ENCODE measurements at places on chromosomes 2 and 18.
A peak's percentile ranks its signal among the peaks of the same experiment; 100 is the strongest.

- no peak for DNase-seq
These were observed 193.2 kb downstream of the CDH2 start for GRCh38 chr18:27983780-27984179.

GRCh38 chr2:19036091-19036490 lies 322.3 kb downstream of the OSR1 start:
- DNase-seq = no peak

GRCh38 chr2:127400533-127400896 lies 12.7 kb upstream of the MAP3K2 start:
- DNase-seq = no peak

- DNase-seq = peak; percentile 84
These were observed 35.4 kb upstream of the HNMT start for GRCh38 chr2:137928547-137929518.

DNA sequence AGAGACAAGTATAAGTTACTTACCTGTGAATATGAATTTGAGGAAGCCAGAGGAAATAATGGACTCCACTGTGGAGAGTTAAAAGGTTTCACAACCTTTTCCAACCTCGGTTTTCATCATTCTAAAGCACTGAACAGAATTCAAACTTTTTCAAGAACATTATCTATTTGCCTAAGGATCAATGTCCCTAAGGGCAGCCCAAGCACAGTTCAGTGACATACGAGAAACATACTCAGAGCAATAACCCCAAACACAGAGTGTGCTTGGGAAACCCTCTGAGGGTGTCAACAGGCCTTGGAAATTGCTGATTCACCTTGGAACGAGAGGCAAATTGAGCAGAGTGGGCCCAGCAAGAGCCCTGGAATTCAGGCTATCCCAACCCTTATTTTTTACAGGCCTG lies at the start of gene ABCB11:
ABCB11 (minus strand) TSS at position 123 of the 400 bp plus-strand sequence. CDS start 13,199 bp downstream, outside the sequence.
- DNase-seq = no peak

GRCh38 chr18:1002653-1003178 lies 98.0 kb downstream of the ADCYAP1 start:
- peak; percentile 93 for DNase-seq

DNA sequence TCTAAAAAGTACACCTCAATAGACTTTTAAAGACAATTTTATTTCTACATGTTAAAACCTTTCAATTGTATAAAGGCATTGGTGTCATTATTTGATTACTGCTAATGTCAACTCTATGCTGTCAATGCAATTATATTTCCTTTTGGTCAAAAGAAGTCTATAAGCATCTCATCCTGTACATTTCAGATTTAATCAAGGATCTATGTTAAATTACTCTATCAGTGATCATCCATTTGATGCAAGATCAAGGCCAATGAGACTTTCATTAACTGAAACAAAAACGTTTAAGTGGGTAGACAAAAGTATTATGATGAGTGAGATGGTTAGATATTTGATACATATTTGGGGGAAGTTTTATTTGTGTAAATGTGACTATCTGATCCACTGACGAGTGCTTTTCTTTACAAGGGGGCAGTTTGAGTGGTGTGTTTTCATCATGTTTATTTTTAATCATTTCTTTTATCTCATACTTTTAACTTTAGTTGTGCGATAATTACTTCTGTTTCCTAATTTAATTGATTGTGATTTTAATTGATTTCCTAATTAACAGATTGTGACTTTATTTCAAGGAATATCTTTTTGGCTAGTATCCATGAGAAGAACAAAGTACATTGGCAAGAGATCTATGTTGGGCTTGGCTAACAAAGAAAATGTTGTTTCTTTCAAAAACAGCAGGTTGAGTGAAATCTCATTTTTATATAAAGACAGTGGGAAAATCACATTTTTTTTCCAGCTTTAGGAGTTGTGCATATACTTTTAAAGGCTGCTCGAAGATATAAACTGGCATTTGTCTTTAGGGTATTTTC lies 1.1 kb downstream of the ARHGAP28 start:
- no peak for DNase-seq

- DNase-seq = no peak
These were observed 276.7 kb downstream of the CALCRL start for GRCh38 chr2:187171318-187171717.

DNA sequence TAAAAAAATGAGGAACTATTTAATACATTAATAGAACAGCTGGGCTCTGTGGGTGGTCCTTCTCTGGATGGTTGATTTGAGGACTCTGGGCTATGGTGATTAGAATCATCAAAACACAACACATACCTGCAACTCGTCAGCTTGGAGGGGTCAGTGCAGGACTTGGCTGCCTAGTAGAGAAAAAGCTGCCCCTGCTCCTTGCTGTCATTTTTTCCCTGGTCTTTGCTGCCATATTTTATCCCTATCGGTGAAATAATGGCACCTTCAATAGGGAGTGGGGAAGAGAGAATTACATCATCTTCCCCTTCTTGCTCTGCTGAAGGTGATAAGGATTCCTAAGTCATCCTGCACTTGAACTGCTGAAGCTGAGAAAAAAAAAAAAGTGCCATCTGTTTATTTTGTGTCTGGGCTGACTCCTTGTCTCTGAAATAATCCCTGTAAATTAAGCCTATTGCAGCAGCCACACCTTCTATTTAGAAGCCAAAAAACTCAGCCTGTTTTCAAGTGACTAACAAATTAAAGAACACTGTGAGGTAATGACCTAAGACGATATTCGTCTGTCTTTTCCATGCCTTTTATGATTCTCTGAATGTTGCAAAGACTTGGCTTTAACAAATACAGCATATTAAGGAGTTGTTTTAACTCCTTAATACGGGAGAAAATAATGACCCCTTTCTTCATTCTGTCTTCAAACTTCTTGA lies 89.3 kb downstream of the ACVR1 start:
- peak; percentile 32 for DNase-seq

GRCh38 chr2:189952536-189953109 lies 109.9 kb downstream of the MSTN start:
- no peak for DNase-seq

DNA sequence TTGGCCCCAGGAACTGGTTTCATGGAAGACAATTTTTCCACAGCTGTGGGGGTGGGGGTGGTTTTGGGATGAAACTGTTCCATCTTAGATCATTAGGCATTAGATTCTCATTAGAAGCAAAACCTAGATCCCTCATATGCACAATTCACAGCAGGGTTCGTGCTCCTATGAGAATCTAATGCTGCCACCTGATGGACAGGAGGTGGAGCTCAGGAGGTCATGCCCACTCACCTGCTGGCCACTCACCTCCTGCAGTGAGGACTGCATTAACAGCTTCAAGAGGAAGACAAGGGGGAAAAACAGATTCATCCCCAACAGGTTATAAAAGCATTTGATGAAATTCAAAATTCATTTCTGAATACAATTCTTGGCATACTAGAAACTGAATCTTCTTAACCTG lies 38.5 kb downstream of the THAP4 start:
- DNase-seq = no peak

GRCh38 chr2:55604027-55604565 lies 13.3 kb downstream of the PPP4R3B start:
- peak; percentile 59 for DNase-seq

DNA sequence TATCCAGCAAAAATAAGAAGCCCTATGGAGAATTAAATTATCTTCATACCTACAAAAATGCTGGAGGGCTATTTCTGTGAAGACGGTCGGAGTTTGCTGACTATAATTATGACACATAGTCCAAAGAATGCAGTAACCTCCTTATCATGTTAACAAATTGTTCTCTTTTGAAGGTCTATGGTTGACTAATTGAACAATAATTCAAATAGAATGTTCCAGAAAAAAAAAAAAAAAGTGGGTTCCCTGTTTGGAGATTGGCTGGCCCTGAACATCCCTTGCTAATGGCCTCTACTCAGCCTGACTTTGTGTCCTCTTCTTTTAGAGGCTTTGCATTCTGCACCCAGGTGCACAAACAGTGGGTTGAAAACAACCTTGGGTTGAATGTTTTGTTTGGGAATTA lies 82.8 kb upstream of the CCBE1 start:
- DNase-seq = peak; percentile 86

DNA sequence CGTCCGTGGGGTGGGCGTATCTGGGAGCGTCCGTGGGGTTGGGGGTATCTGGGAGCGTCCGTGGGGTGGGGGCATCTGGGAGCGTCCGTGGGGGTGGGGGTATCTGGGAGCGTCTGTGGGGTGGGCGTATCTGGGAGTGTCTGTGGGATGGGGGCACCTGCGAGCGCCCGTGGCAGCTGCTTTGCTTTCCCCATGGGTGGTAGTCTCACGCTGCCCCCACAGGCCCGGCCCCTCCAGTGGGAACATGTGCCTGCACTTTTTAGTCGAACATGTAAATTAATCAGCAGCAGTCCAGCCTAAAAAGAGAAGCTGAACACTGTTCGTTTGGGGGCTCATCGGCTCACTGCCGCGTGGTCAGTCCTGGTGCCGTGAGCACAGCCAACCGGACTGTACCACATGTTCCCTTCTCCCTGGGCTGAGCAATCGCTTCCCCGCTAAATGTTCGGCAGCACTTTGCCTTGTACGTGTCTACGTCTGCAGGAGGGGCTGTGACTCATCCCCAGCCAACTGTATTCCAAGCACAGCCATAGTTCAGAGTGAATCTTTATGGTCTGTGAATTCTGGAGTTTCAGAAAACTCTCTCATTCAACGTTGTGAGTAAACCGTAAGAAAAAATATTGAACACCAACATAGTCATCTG lies 271.5 kb downstream of the AGAP1 start:
- peak; percentile 26 for DNase-seq

GRCh38 chr2:10279946-10280463 lies 22.7 kb upstream of the HPCAL1 start:
- no peak for DNase-seq

DNA sequence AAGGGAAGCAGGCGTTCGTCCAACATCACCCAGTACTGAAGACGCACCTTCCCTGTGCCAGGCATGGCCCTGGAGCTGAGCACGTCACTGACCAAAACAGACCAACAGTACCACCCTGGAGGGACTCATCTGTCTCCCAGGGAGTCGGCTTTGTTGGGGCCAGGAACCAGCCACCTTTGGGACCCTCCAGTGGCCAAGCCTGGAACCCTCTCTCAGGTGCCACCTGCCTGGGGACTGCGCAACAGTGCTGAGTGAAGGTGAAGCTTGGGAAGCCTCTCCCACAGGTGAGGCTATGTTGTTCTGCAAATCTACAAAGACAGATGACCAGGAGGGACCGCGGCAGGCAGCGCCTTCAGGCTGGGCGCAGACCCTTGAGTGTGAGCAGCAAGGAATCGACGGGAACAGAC lies 91.4 kb upstream of the OTOS start:
- DNase-seq = no peak

- peak; percentile 52 for DNase-seq
These were observed 36.8 kb upstream of the ATP8B1 start for GRCh38 chr18:57839942-57840381.

GRCh38 chr2:229237270-229237669 lies 33.8 kb downstream of the PID1 start:
- DNase-seq = no peak

DNA sequence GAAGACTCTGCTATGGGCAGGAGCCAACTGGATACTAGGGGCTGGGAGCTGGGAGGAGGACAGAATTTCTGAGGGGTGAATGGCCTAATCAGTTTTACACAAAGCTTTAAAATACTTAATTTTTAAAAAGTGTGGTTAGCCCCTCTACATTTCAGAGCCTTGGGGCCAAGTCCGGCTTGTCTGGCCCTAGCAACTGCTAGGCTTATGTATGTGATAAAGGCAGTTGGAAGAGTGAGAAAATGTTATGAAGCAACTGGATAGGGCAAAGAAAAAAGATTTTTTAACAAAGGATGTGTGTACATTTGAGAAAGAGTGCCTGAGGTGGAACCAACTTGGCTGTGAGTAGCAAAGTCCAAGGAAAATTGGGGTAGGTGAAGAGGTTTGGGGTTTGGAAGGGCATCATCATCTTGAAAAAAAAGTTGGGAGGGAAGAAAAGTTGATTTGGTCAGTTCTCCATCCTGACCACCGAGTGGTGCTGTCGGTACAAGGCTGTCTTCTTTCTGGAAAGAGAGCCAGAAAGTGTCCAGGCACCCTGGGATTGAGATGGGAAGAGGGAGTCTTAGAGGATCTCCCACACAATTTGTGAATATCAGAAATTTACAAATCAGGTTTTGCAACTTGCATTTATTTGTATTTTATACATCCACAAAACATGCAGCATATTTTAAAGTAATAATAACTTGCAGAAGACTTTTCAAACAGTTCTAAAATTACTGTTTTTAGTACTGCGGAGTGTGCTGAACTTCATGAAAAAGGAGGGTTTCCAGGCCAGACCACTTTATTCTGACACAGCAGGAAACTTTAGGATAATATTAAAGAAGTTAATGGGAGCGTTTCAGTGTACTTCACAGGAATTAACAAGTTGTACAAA lies 10.5 kb upstream of the CDK15 start:
- DNase-seq = peak; percentile 70

- no peak for DNase-seq
These were observed 104.3 kb upstream of the CNGA3 start for GRCh38 chr2:98242003-98242402.

- no peak for DNase-seq
These were observed 22.6 kb upstream of the FAM117B start for GRCh38 chr2:202612145-202612544.

GRCh38 chr2:222433332-222434173 lies 9.2 kb downstream of the SGPP2 start:
- no peak for DNase-seq

DNA sequence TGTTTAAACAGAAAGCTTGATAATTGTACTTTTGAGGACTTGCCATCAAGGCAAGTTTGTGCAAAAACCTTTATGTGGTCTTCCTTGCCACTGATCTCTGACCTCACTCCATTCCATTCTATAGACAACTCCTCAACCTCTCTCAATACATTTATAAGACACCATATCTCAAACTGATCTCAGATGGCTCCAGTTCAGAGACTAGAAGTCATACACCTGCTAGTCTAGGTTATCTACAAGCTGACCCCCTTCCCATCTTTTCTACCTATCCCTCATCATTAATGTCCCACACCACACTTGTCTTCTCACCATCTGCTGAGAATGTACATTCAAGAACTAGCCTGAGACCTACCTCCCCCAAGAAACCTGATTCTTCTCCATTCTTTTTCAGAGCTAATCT lies 113.1 kb downstream of the METTL8 start:
- DNase-seq = no peak

DNA sequence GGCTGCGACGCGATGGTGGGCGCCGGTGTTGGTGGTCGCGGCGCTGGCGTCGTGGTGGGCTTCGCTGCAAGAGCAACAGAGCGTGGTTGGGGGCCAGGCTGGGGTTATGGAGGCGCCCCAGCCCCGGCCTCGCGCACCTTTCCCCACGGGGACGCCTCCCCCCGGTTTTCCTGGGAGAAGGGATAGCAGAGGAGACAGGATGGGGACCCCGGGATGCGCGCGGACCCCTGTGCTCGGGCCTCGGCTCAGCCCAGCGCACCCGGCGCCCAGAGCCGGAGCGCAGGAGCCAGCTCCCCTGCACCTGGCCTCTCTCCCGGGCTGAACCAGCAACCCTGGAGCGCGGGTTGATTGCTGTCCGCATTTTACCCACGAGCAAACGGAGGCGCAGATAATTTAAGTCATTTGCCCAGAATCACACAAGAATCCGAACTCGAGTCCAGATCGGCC lies 1.0 kb downstream of the CD8A start:
- DNase-seq = no peak

- DNase-seq = no peak
These were observed 91.5 kb upstream of the BCL11A start for GRCh38 chr2:60644951-60645350.

GRCh38 chr2:52475590-52475989 lies 1292.0 kb upstream of the CHAC2 start:
- no peak for DNase-seq

GRCh38 chr2:74191596-74192380 lies 6.6 kb upstream of the MTHFD2 start:
- DNase-seq = no peak

- DNase-seq = no peak
These were observed 9.7 kb upstream of the EN1 start for GRCh38 chr2:118856978-118857676.
